ENCODE measurements at places on chromosomes 7 and 10. TPM values are rescaled to one million over a fixed set of nuclear protein-coding genes. Genes with fewer than 3 reads are reported as not detected.

SYT15 gene
- total RNA-seq: 1.3 TPM

SPDYE9 gene
- not detected for total RNA-seq

GDF2 gene
- not detected for total RNA-seq

ETV1 gene
- not detected for total RNA-seq

MKX gene
- total RNA-seq: not detected

COPG2 gene
- 21.4 TPM for total RNA-seq

RNLS gene
- total RNA-seq: 2.4 TPM

VAX1 gene
- total RNA-seq: not detected

Measured in activated CD4-positive, alpha-beta T cell treated with anti-CD3 and anti-CD28 coated beads, Interleukin-2, amount 10 ng/mL, durations not matched to agents 24 days and 14 days (primary cell).